ENCODE measurements at places on chromosomes 6 and 20.

- DNase-seq, result no peak
Measured at GRCh38 chr6:42551217-42551616, 12.6 kb upstream of the UBR2 start.

DNA sequence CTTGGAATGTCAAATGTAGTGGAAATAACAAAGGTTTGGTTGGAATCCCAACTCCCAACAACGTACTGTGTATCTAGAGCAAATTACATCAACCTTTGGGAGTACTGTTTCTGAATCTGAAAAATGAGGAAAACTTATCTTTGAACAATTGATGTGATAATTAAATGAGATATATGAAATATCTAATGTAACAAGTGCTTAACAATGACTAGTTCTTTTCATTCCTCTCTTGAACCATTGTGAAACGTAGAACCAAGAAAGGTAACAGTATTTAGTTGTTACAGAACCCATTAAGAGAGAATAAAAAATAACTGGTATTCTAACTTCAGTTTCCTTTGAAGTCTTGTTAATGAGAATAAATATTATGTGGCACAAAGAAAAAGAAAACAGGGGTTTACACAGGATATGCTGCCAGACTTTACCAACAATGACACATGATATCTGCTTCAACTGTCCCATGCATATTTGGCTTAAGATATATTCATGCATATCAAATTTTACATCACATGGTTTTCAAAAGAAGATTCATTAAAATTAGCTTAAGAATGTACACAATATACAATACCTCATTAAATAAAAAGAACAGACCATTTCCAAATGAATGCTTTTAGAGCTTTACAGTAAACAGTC is 111.8 kb downstream of the ATG5 start:
- DNase-seq, result no peak

DNA sequence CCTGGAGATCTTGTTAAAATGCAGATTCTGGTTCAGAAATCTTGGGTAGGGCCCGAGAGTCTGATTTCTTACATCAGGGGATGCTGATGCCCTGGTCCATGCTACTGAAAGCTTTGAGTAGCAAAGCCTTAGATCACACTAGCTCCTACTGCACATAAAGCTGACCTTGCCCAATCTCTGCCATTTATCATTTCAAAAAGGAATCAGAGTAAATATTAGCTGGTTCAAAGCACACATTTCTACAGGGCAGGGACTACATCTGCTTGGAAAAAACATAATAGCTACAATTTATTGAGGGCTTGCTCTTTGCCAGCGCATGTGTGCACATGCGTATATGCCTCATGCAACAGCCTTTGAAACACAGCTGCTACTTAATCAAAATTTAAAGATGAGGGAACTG is 440.4 kb upstream of the ARID1B start:
- no peak for DNase-seq

GRCh38 chr20:51413857-51414256 is 128.7 kb downstream of the NFATC2 start:
- DNase-seq, result no peak

GRCh38 chr20:59165891-59166709 is 2.5 kb downstream of the ZNF831 start:
- DNase-seq, result no peak

DNA sequence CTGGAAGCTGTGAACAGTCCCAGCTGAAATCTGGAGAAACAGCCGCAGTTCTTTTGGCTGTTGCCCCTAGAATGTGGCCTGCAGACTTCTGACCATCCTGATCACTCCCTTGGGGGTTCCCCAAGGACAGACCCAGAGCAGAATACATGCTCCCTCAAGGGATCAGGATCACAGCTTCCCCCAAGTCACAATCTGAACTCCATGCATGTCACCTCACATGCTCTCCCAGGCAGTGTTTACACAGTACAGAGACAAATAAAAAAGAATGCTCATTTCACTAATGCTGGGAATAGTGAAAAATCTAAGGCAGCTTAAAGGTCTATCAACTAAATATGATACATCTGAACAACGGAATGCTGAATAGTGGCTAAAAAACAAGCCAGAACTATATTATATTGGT is 20.5 kb downstream of the SPAG4 start:
- no peak for DNase-seq
